ENCODE measurements at places on chromosomes 5 and 9.

DNA sequence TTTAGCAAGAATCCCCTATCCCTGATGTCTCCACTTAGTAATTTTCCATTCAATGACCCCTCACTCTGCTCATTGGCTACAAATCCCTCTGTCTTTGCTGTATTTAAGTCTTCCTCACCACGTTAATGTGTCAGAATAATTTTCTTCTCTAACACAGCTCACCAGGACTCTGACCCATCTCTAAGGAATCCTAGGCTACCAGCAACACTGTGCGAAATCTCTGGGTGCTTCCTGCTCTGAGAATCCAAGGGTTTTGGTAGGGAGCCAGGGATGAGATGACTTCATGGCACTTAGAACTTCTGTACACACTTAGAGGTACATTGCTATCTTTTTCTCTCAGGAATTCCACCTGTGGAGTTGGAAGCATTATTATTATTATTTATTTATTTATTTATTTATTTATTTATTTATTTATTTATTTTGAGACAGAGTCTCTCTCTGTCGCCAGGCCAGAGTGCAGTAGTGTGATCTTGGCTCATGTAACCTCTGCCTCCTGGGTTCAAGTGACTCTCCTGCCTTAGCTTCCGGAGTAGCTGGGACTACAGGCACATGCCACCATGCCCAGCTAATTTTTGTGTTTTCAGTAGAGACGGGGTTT, 53.5 kb downstream of the FOXI1 start:
- no peak for ATAC-seq

DNA sequence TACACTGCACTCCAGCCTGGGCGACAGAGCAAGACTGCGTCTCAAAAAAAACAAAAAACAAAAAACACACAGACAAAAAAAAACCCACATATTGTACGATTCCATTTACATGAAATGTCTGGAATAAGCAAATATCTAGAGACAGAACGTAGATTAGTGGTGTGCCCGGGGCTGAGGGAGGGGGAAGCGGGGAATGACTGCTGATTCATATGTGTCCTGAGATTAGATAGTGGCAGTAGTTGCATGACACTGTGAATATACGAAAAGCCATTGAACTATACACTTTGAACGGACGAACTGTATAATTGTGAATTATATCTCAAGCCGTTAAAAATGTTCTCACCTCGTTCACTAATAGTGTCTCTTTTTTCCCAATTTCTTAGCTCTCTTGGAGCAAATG, 23.9 kb downstream of the FGF1 start:
- no peak for ATAC-seq

- ATAC-seq = no peak
These were observed 21.8 kb downstream of the DAPK1 start for GRCh38 chr9:87519461-87519860.

DNA sequence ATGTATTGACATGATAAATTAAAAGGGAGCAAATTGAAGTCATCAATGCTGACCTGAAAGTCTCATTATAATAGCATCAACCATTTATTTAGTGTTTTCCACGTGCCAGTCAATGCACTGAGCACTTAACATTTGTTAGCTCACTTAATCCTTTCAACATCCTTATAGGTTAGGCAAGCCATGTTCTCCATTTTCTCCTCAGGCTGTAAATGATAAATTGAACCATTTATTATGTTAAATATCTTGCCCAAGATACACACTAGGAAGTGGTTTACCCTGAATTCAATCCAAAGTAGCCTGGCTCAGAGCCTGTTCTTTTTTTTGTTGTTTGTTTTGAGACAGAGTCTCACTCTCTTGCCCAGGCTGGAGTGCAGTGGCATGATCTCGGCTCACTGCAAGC, 25.0 kb upstream of the SNX2 start:
- no peak for ATAC-seq

GRCh38 chr5:160227012-160227411, 2.3 kb upstream of the FABP6 start:
- ATAC-seq = no peak

DNA sequence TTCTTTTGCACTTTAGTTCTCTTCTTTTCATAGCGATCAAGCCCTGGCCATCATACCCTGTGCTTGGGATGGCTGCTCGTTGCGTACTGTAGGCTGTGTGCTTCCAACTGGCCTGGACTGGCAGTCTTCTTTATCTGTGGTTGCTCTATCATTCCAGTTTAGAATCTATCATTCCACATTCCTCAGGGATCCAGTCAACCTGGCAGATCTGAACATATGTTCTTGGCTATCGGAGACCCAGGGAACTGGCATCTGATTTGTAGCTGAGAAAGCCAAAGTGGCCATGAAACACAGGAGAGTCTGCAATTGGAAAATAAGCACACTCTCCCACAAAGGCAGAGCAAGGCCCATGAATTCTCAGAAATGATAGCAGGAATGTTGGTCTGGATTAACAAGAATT, 22.6 kb upstream of the SLC46A2 start:
- no peak for ATAC-seq

DNA sequence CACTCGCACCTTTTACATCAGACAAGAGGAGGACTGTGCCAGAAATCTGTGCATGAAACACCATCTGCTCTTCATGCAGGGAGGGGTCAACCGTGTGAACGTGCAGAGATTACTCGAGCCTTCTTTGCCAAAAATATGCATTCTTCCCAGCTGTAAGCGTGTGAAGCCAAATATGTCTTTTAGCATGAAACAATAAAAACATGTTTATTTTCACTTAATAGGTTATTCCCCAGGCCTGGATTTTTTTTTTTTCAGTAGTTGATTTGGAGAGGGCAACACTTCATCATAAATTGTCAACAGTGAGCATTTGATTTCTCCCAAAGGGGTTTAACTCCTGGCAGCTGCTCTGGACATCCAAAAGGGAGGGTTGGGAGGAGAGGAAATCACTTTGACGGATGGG, 23.8 kb downstream of the PLAC8L1 start:
- ATAC-seq = peak; percentile 78

GRCh38 chr5:12570688-12571087, 666.4 kb upstream of the CTNND2 start:
- no peak for ATAC-seq

DNA sequence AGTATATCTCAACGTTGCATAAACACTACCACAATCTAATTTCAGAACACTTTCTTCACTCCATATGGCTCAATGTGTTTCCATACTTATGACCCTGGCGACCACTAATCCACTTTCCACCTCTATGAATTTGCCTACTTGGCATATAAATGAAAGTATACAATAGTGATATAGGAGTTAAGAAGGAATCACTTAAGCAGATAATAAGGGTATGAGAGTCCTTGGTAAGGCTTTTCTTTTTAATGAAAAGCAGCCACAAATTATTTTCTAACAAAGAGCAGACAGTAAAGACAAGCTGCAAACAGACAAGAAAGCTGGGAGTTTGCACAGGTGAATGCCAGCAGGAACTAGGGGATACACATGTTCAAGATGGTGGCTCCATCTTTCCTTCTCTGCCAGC, 615.1 kb upstream of the NUDT12 start:
- ATAC-seq = no peak

- no peak for ATAC-seq
These were observed 49.9 kb downstream of the FGF18 start for GRCh38 chr5:171469326-171469725.

DNA sequence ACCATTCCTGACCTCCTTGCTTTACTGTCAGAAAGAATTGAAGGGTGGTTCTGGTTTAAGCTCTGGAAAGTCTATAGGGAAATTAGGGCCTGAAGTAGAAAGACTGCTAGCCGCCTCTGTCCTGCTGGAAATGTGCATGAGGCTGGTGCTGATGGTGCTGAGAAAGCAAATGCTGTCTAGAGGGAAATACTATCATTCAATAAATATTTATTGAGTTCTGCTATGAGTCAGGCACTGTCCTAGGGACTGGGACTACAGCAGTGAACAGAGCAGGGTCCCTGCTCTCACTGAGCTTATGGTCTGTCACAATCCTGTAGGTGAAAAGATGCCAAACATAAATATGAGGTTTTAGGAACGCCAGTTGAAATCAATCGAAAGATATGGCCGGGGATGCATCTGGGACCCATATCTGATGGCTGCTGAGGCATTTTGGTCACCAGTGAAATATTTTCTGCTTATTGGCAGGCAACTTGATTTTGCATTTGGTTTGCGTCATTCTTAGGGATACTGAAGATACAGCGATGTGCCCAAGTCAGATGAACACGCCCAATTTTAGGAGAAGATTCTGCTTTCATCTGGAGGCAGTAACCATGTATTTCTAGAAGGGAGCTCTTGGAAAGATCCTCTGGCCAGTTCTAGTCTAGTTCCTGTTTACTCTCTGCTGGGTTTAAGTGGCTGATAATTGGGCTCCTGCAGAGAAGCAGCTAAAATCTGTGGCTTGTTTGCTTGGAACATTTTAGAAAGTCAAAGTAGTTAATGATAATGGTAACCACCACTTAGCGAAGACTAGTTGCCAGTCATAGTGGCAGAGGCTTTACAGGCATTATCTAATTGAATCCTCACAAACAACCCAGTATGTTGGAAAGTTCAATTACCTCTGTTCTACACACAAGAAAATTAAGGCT, 73.3 kb downstream of the INSYN2B start:
- no peak for ATAC-seq

- no peak for ATAC-seq
These were observed 29.4 kb downstream of the IER5L start for GRCh38 chr9:129148463-129149204.

GRCh38 chr5:151092762-151093161, 11.9 kb upstream of the TNIP1 start:
- no peak for ATAC-seq

- ATAC-seq = no peak
These were observed 14.5 kb upstream of the KCNMB1 start for GRCh38 chr5:170403675-170404074.

- ATAC-seq = no peak
These were observed 453 bp downstream of the CPEB4 start for GRCh38 chr5:173888473-173889131.

- ATAC-seq = no peak
These were observed 85.8 kb upstream of the IL6ST start for GRCh38 chr5:56080375-56081052.

DNA sequence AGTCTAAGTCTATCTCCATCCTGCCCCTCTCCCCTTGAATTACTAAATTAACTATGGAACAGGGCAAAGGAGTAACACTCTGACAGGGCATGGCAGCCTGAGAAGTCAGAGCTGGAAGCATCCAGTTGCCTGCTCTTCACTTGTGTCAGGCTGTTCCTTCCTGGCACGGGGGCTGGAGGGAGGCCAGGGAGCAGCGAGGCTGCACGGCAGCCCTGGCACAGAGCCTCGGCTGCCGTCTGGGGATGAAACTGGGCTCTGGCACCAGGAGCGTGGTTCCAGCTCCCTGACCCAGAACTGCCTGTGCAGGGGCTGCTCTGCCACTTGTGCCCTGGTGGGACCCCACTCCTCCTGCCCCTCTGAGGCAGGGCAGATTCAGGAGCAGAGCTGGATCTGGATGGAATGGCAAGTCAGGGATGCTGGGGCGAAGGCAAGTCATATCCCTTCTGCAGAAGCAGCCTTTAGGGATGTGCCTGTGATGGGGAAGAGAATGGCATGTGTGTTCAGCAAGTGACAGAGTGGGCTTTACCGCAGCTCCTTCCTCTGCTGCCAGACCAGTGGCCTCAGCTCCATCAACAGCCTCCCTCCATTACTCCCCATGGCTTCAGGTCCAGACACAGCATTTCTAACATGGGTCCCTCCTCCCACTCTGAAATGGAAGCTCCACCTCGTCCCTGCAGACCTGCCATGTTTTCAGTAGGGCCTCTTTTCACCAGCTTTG, 42.2 kb upstream of the PDE8B start:
- peak; percentile 32 for ATAC-seq

GRCh38 chr9:76433406-76433805, 25.6 kb upstream of the GCNT1 start:
- no peak for ATAC-seq

DNA sequence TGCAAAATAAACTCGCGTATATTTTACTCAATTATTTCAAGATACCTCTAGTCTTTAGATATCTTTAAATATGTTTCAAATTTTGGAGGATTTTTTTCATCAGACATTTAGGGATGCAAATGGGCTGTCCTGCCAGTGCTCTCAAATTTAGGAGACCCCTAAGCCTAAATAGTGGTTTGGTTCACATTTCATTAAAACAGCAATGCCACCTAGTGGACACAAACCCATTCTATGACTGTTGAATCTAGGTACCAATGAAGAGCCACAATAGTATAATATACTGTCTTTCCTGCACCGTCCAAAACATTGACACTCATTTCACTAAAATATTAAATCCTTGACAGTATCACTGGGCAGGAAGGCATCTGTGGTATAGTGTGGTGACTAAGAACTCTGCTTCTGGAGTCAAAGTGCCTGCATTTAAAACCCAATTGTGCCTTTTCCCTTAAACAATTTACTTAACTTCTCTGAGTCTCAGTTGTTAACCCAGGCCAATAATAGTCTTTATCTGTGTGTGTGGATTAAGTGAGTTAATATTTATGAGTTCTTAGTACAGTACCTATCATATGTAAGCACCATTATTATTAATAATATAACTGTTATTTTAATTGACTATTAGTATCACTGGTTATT, 148.0 kb downstream of the RORB start:
- ATAC-seq = peak; percentile 45

- ATAC-seq = no peak
These were observed 31.5 kb downstream of the CLINT1 start for GRCh38 chr5:157827423-157827822.

DNA sequence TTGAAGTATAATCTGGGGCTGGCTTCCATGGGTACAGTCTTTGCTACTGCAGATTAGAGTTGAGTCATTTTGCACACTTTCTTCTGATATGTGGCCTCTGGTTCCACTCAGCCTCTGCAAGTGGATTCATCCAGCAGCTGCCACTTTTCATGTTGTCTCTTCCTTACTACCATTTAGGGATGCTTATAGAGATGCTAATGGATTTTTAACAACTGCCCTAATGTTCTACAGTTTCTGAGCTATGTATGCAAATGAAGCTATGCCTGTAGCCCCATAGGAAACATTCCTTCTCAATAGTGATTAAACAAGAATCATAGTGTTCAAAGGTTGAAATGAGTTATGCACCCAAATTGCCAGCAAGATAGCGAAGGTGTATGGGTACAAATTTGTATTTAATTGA, 456.0 kb upstream of the ITGA1 start:
- ATAC-seq = no peak
